ENCODE measurements at places on chromosomes 7 and 10. TPM values are rescaled to one million over a fixed set of nuclear protein-coding genes. Genes with fewer than 3 reads are reported as not detected.

- no peaks in the 10 kb centered on the region for H3K36me3 ChIP-seq
- peaks cover 12% of the 10 kb centered on the region for H3K4me1 ChIP-seq
- DNase-seq, result no peak
Observed at GRCh38 chr7:88322151-88322550, 15.5 kb upstream of the STEAP4 start.

- no peaks in the 10 kb centered on the region for H3K27me3 ChIP-seq
- H3K4me3 ChIP-seq, result no peak overlapping the region
- no peaks in the 10 kb centered on the region for H3K36me3 ChIP-seq
- no peaks in the 10 kb centered on the region for H3K4me1 ChIP-seq
Observed at GRCh38 chr10:27893358-27893954, 105.4 kb downstream of the ODAD2 start.

GRCh38 chr10:69861251-69862240 lies 59.8 kb downstream of the COL13A1 start:
- no peak for DNase-seq
- H3K27me3 ChIP-seq, result peaks cover 10% of the 10 kb centered on the region
- H3K36me3 ChIP-seq, result no peaks in the 10 kb centered on the region

- H3K36me3 ChIP-seq, result no peaks in the 10 kb centered on the region
- peaks cover 12% of the 10 kb centered on the region for H3K27me3 ChIP-seq
- no peak overlapping the region for H3K4me3 ChIP-seq
- H3K27ac ChIP-seq, result no peak overlapping the region
Observed at GRCh38 chr10:1300218-1300617, 244.0 kb downstream of the WDR37 start.

Gene CPN1
- total RNA-seq, result not detected

Gene PRSS37
- total RNA-seq, result not detected

All from activated T-cell treated with anti-CD3 and anti-CD28 coated beads, Interleukin-2, amount 50 U/mL, for 72 hours (primary cell).